ENCODE measurements at places on chromosomes 6 and 20.

- DNase-seq = no peak
Measured at GRCh38 chr6:125818225-125818657, 27.5 kb downstream of the NCOA7 start.

DNA sequence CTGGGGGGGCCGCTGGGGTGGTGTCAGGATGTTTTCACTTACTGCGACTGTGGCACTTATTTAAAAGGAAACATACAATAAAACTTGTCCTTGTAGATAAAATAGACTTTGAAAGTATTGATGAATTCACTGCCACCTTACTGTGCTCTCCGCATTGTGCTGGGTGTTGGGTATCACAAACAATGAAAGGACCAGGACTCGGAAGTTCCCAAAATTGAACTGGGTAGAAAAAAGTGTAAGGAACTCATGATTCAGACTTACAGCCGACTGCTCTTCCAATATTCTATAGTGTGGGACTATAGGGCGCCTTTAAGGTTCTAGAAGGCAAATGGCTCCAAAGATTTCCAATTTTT, 32.1 kb upstream of the ID4 start:
- DNase-seq = no peak

GRCh38 chr6:113570161-113570560, 287.0 kb upstream of the MARCKS start:
- DNase-seq = no peak

- no peak for DNase-seq
Measured at GRCh38 chr6:33904747-33905065, 100.9 kb upstream of the MLN start.

DNA sequence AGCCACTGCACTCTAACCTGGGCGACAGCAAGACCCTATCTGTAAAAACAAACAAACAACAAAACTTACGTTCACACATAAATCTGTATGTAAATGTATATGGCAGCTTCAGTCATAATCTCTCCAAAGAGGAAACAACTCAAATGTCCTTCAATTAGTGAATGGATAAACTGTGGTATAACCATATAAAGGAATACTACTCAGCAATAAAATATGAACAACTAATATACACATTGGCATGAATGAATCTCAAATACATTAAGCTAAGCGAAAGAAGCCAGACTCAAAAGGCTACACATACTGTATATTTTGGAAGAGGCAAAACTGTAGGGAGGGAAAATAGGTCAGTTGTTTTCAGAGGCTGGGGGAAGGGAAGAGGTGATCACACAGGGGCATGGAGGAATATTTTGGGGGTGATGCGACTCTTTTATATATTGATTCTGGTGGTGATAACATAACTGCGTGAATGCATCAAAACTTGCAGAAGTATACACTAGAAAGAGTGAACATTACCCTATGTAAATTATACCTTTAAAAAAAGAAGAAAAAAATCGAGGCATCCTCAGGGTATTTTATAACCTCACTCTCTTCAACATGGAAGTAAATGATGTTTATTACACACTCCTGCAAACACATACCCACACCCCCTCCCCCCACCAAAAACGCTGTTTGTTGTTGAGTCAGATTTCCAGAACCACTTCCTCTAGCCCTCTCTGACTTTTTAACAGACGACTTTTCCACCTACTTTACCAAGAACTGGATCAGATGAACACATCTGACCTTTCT, 115.2 kb upstream of the RNF24 start:
- no peak for DNase-seq

- DNase-seq = no peak
Measured at GRCh38 chr6:149268768-149269167, 48.7 kb upstream of the TAB2 start.

DNA sequence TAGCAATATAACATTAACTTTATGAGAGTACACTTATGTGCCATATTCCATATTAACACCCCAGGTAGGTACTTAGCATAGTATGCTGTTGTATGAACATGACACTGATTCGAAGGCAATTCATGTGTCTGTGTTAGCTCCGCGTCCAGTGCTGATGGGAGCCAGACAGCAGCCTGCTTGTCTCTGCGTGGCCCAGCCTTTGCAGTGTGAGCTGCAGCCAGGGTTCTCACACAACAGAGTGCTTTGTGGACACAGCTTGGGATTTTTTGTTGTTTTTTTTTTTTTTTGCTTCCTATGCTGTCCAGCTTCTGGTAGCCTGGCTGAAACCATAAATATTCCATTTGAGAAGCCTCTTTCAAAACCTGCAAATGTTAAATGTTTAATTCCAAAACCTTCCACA, 350.9 kb downstream of the SMOC2 start:
- no peak for DNase-seq

GRCh38 chr6:20921578-20921977, 387.3 kb downstream of the CDKAL1 start:
- DNase-seq = no peak

Data from NCI-H1436 treated with DMSO at 0.1 percent for 48 hours (cell line).